ENCODE measurements at places on chromosomes 5 and 9.

- DNase-seq: no peak
These were observed 206.2 kb upstream of the CDH10 start for GRCh38 chr5:24850926-24851486.

DNA sequence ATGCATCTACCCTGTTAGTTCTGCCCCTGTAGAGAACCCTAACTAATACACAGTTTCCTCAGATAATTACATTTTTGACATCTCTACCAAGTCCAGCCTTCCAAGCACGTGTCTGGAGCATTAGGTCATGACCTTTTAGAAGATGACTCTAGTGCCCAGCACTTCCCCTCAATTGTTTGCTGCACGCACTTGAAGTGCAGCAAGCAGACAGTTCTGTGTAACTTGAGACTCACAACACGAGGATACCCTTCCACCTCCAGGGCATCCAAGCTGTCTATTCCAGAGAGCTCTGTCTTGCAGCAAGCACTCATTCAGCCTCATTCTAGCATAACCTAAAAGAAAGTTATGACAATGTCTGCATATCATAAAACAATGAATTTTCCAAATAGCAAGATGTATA is 1410.5 kb upstream of the CDH18 start:
- no peak for DNase-seq

DNA sequence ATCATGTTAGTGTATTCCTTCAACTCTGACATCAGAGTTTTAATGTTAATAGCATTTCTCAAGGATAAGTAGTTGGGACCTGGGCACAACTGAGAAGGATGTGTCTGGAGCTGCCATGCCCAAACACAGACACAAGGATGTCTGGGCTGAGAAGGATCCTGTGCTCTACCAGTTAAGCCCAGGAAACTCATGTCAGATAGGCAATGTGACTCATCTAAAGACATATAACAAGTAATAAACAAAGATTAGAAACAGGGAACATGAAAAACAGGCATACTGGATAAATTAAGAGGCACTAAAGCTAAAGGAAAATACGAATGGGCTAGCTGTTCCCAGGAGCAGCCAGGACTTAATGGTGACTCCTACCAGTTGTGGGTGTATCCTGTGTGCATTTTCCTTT is 9.1 kb upstream of the EGFLAM start:
- DNase-seq: no peak

- DNase-seq: peak; percentile 54
These were observed 300.8 kb upstream of the PANK3 start for GRCh38 chr5:168879929-168880328.

GRCh38 chr5:139639619-139640380 is 8.3 kb upstream of the CXXC5 start:
- no peak for DNase-seq

- DNase-seq: no peak
These were observed 354.1 kb upstream of the RFX3 start for GRCh38 chr9:3879726-3880505.

GRCh38 chr5:176735383-176736265 is 74.7 kb upstream of the UNC5A start:
- no peak for DNase-seq

- no peak for DNase-seq
These were observed 199.4 kb downstream of the GAPVD1 start for GRCh38 chr9:125460883-125461635.

DNA sequence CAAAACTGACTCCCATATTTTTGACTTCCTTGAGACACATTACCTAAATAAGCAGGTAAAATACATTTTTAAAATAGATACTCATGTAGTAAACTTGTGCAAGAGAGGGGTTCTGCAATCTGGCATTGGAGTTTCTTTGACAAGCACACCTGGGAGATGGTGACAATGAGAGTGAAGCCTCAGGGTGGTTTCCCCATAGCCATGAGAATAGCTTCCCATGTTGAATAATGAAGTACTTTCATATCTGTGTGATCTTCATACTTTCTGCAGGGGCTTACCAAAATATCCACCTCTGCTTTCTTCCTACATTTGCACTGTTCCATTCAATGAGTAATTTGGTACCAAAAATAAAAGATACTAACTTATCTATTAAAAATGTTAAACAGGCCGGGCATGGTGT is 44.7 kb upstream of the VCAN start:
- peak; percentile 20 for DNase-seq

DNA sequence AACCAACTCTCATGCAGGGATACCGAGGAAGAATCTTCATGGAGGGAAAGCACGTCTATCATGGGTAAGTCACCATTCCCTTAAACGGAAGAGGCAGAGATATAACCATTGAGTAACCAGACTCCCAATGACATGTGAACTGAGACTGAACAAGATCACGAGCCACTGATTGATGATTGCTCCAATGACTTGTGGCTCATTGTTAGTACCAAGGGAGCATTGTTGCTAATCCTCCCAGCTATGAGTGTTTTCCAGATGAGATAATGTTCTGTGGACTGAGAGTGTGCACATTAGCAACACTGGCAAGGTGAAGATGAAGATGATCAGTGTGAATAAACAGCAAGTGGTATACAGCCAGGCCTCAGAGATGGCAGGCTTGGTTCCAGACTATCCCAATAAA is 219.2 kb upstream of the MAP3K1 start:
- no peak for DNase-seq

DNA sequence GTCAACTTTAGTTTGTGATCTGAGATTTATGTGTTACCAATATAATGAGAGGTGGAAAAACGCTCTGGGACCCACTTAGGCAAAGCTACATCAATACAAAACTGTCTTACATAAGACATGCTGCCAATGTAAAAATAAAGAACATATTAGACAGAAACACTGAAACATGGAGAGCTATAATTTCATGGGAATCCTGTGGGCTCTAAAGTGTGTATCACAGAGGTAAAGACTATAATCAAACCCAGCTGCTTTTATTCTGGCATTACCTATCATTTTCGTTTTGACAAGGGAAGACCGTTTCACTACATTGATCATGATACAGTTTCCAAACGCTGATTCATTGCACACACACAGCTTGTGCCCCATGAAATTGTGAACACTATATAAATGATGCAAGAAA is 400.5 kb upstream of the TUSC1 start:
- DNase-seq: no peak

GRCh38 chr5:103804711-103805110 is 242.1 kb upstream of the NUDT12 start:
- DNase-seq: no peak

GRCh38 chr5:72814864-72815263 is 1.6 kb upstream of the TNPO1 start:
- no peak for DNase-seq

GRCh38 chr5:59285300-59286016 is 608.1 kb downstream of the PDE4D start:
- DNase-seq: no peak

DNA sequence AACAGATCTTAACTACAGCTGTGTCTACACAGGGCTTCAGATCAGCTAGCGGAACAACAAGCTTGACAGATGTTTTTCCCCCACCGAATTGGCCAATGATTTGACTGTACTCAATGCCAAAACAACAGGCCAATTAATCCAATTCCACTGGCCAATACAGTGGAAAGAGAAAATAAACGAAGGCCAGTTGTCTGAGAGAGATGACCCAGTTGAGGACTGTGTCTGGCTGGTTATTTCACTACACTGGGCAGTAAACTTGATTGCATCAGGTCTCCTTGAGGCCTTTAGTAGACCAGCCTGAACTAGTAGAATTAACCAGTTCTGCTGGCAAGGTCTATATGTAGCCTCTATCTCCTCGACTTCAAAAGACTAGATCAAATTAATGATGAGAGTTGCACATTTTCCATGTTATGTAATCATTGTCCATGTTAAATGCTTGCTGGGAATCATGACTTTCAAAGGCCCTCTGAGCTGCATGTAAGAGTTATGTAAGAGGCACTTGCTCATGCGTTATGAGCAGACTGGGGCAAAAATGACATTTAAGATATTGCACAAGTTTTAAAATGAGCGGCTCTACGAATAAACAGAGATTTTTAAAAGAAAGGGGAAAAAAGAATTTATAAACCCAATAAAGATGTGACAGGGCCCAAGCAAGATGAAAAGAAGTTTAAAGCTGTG is 28.3 kb downstream of the SMIM23 start:
- no peak for DNase-seq

- DNase-seq: no peak
These were observed 125.4 kb downstream of the MED27 start for GRCh38 chr9:131954299-131954698.
